NCI-H2081 (cell line): ENCODE measurements at places on chromosomes 12 and 14.
A peak's percentile ranks its signal among the peaks of the same experiment; 100 is the strongest.

- DNase-seq = no peak
Observed at GRCh38 chr14:69183735-69184134, 7.6 kb upstream of the EXD2 start.

GRCh38 chr12:101928556-101928955 lies 51.2 kb downstream of the DRAM1 start:
- DNase-seq = no peak

GRCh38 chr14:54775486-54776140 lies 127.0 kb downstream of the GCH1 start:
- no peak for DNase-seq

- DNase-seq = no peak
Observed at GRCh38 chr12:79644274-79645234, 46.2 kb downstream of the PAWR start.

DNA sequence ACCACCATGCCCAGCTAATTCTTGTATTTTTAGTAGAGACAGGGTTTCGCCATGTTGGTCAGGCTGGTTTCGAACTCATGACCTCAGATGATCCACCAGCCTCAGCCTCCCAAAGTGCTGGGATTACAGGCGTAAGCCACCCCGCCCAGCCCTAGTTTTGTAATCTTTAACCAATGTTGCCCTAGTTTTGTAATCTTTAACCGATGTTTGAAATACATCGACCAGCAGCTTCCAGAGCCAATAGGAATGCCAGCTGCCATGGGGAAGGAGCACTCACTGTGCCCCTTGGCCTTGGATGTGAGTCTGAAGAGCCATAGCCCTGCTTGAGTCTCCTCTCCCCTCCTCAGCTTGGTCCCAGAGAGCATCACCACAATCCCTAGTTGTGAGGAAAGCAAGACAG lies 209.3 kb upstream of the RGS6 start:
- no peak for DNase-seq

DNA sequence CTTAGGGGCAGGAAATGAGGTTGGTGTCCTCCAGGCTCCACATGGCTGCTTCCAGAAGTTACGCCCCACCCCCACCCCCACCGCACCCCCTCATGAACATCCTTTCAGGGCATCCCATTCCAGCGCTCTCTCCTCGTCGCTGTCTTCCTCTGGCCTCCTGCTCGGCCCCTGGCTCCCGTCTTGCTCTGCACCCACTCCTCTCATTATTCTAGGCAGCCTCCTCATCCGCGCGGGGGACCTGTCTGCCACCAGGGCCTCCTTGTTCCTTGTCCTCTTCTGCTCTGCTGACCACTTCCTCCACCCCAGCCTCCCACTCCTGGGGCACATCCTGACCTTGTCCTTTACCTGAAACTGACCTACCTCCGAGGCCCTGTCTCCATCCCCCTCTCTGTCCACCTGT lies 29.8 kb upstream of the PLEKHG6 start:
- DNase-seq = no peak

DNA sequence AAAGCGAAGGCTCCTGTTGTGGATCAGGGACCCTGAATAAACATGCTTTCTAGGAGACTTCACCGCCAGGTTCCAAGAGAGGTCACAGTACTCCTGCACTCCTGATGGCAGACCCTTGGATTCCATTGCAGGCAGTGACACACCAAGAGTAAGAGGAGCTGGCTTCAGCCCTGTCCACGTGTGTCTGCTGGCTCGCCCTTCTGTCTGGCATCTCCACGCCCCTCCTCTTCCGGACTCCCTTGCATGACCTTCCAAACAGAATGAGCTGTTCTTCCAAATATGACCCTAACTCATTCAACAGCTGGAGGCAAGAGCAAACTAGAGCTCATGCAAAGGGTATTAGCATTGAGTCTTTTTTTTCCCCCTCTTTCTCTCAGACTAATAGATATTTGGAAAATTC lies 233.0 kb upstream of the PLEKHG7 start:
- no peak for DNase-seq

DNA sequence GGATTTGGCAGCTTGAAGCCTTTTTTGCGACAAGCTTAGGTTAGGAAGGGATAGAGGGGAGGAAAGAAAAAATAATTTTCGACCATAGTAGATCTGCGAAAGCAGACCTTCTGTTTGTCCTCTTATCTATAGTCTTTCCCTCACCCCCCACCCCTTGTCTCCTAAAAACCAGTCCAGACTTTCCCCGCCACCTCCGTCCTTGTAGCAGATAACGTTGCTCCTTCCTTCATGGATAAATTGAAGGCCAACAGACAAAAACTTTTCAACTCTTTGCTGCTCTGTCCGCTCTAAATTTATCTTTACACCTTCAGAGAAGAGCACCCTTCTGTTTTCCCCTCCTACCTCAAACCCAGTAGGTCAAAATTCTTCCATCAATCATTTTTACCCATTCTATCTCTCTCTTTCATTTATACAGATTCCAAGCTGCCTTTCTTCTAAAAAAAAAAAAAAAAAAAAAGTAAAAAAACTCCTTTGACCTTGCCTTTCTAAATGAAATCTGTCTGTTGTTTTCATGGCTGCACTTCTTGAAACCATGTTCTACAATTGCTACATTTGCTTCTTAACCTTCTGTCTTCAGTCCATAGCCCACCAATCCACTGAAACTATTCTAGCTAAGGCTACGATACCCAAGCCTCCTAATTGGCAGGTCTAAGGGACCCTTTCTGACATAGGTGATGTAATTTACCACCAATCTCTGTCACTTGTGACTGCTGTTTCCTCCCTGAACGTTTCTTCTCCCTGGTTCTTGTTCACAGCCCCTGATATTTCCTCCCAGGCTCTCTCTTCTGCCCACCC lies 11.1 kb upstream of the NEMF start:
- no peak for DNase-seq

DNA sequence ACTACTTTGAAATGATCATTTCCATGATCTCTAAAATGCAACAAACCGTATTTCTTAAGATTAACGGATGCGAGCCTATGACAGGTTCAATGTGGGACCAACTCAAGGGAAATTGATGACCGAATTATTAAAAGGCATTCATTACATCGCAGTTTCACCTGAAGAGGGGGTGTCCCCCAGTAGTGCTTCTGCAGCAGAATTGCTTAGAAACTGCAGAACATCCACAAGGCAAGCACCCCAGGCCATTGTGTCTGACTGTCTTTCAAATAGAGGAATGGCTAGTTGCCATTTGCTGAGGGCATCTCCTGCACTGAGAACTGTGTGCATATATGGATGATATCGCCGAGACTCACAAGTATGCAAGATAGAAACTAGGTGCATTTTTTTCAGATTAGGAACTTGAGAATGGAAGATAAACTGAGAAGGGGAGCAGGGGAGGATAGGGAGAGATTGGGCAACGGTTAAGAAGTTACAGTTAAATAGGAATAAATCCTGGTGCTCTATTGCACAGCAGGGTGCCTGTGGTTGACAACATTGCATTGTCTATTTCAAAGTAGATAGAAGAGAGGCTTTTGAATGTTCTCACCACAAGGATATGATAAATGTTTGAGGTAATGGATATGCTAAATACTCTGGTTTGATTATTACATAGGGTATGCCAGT lies 234.3 kb upstream of the PLEKHG7 start:
- DNase-seq = no peak

- no peak for DNase-seq
Observed at GRCh38 chr12:49014547-49014946, 4.0 kb downstream of the PRKAG1 start.

- no peak for DNase-seq
Observed at GRCh38 chr12:6377667-6377994, 2.3 kb upstream of the SCNN1A start.

GRCh38 chr12:111404362-111405148 lies 1.2 kb upstream of the SH2B3 start:
- DNase-seq = no peak

GRCh38 chr12:79983492-79983891 lies 48.6 kb upstream of the PPP1R12A start:
- no peak for DNase-seq

DNA sequence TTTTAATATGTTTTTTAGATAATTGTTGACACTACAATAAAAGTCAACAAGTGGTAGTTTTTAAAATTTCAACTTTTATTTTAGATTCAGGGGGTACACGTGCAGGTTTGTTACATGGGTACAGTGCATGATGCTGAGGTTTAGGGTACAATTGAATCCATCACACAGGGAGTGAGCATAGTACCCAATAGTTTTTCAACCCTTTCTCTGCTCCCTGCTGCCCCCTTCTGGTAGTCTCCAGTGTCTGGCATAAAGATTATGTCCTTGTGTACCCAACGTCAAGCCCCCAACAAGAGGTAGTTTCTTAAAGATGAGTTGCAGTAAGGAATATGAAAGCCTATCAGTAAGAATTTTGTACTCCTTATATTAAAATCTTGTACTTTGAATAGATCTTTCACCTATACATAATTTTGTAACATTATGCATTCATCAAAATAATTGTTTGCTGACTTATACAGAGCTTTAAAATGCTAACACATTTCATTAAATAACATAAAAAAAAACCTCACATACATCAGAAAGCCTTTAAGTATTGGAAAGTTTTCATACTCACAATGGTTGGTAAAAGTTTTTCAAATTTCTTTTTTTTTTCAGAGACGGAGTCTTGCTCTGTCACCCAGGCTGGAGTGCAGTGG lies 5.4 kb upstream of the RALGAPA1 start:
- peak; percentile 62 for DNase-seq

DNA sequence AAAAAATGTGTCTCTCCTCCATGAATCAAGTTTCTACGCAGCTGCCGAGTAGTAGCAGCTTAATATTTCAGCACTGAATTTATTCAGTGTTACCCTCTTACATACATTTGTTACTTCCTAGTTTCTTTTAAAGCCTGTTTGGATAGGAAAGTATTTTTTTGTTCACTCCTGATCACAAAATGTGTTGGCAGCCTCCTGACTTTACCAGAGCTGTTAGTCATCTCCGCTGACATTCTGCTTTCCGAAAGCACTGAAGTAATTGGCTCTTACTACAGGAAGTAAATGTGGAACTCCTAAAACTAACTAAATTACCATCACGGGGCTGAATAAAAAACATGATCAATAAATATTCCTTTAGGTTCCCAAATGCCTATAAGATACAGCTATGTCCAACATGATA lies 225.5 kb downstream of the EPS8 start:
- no peak for DNase-seq

DNA sequence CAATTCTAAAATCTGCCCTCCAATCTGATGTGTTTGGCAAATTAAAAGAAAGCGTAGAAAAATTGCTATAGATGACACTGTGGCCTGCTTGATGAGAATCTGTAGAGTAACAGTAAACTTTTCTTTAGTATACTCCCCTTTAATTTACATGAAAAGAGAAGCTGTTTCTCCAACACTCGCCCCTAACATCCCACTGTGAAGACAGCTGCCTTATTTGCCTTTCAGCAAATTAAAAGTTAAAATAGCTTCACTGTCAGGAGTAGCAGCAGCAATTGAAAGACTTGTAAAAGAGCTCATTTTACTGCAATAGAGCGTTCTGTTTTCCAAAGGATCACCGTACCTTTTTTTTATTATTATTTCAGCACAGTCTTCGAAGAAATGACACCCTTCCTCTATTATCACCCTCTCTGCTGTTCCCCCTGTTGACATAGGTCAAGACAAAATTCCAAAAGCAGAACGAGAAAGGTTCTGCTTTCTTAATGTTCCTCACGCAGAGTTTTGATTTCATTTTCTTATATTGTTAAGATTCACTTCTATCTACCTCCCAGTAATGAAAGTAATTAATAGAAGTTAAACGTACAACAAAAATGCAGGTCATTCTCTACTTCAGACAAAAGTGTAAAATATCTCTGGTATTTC lies 153.5 kb upstream of the USP15 start:
- no peak for DNase-seq

GRCh38 chr14:99808154-99808505 lies 14.9 kb downstream of the EML1 start:
- DNase-seq = no peak

DNA sequence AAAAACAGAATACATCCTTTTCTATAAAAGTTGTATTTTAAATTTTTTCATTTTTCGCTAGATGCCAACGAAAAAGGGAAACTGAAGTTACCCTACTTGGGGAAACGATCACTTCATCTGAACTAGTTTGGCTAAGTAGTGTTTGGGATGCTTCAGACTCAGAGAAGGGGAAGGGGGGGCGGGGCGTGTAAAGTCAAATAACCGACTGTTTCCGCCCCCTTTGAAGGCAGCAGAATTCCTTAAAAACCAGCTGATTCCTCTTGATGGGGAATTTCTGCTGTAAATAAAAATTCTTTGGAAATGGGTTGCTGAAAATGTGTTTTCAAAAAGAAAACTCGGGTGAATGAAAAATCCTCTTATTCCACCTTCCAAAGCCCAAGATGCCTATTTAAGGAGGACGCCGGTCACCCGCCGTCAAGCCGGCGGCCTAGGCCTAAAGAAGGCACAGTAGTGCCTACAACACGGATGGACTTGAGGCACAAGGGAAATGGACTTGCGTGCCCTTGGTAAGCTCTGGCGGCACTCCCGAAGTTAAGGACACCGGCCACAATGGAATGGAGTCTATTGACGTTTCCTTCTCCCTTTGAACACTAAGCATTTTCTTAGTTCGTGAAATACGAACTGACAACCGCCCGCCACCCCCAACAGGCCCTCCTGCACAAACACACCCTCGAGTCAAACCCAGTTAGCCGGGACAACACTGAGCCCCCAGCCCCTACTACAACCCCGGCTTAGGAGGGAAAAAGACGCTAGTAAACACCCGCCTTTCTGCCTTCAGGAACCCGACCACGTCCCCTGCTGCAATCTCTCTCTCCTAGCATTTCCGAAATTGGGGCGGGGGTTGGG lies 1.9 kb downstream of the ATXN2 start:
- DNase-seq = peak; percentile 47

GRCh38 chr14:93906341-93907329 lies 20.5 kb upstream of the FAM181A start:
- DNase-seq = peak; percentile 81

DNA sequence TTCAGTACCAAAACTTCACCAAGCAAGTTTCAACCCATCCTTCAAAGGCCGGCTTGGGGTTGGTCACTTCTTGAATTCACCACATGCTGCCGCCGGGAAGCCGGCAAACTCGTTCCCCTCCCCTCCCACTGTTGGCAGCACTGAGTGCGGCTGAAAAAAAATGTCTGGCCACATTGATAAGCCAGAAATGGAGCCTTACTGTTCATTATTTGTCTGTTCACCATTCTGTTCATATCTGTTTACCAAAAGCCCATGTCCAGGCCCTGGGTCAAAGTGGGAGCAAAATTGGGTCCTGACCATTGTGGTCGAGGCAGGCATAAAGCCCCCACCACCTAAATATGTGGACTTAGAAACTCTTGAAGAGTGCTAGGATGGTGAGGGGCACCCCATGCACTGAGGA lies 7.3 kb upstream of the HSP90AA1 start:
- DNase-seq = no peak
